ENCODE measurements at places on chromosomes 2 and 18.
A peak's percentile ranks its signal among the peaks of the same experiment; 100 is the strongest.

- DNase-seq, result peak; percentile 49
- H3K27me3 ChIP-seq, result peaks cover 15% of the 10 kb centered on the region
- no peak overlapping the region for H3K4me3 ChIP-seq
- H3K36me3 ChIP-seq, result no peaks in the 10 kb centered on the region
- no peaks in the 10 kb centered on the region for H3K4me1 ChIP-seq
These were observed 13.3 kb upstream of the PRELID3A start for GRCh38 chr18:12394428-12394827.

- H3K27me3 ChIP-seq, result no peaks in the 10 kb centered on the region
- H3K4me1 ChIP-seq, result peaks cover 3% of the 10 kb centered on the region
- H3K27ac ChIP-seq, result no peak overlapping the region
- no peak overlapping the region for H3K4me3 ChIP-seq
- peaks cover 55% of the 10 kb centered on the region for H3K36me3 ChIP-seq
These were observed 35.1 kb downstream of the ADI1 start for GRCh38 chr2:3483986-3484960.

DNA sequence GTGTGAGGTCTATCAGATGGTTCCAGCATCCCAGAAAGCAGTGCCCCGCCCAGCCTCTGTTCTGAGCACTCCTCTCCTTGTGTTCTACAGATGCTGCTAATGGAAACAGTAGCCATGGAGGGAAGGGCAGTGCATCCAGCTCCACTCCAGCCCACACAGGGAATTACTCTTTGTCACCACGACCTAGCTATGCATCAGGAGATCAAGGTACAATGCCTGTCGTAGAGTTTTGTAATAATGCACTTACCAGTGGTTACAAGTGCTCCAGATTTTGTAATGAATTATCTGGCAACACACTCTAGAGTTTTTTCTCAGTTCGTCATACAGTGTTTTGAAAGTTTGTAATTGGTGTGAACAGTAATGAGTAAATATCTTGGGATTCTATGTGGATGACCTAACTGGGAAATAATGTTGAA is 161.1 kb downstream of the ESCO1 start:
- H3K27ac ChIP-seq, result no peak overlapping the region
- H3K4me3 ChIP-seq, result no peak overlapping the region
- H3K27me3 ChIP-seq, result peaks cover 10% of the 10 kb centered on the region

GRCh38 chr2:105836840-105837692 is 92.4 kb downstream of the NCK2 start:
- H3K4me3 ChIP-seq, result peak overlapping the region; percentile 43
- H3K4me1 ChIP-seq, result peaks cover 92% of the 10 kb centered on the region
- H3K27ac ChIP-seq, result peak overlapping the region; percentile 92
- no peak for DNase-seq

- no peak overlapping the region for H3K4me3 ChIP-seq
- no peaks in the 10 kb centered on the region for H3K4me1 ChIP-seq
- peaks cover 2% of the 10 kb centered on the region for H3K27me3 ChIP-seq
- no peak overlapping the region for H3K27ac ChIP-seq
- DNase-seq, result no peak
These were observed 833.1 kb downstream of the BCL11A start for GRCh38 chr2:59720296-59720866.

DNA sequence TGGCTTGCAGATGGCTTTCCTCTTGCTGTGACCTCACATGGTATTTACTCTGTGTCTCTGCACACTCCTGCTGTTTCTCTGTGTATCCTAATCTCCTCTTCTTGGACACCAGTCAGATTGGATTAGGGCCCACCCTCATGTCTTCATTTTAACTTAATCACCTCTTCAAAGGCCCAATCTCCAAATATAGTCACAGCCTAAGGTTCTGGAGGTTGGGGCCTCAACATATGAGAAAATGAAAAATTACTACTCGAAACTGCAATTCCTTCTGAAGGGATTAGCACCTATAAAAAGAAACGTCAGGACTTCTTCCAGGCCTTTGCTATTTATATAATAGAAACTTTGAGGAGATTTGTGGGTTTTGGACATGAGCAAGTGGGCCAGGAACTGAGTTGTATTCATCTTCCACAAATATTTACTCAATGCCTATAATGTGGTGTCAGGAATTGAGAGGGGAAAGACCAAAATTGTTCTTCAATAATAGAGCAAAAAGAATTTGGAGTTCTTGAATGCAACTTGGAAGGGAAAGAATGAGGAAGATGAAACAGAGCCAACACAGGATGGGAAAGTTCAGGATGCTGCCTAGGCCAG is 270.0 kb upstream of the FN1 start:
- H3K36me3 ChIP-seq, result no peaks in the 10 kb centered on the region
- no peak overlapping the region for H3K4me3 ChIP-seq
- no peaks in the 10 kb centered on the region for H3K4me1 ChIP-seq
- no peak for DNase-seq
- no peak overlapping the region for H3K27ac ChIP-seq

GRCh38 chr2:46815121-46815802 is 100.3 kb downstream of the MCFD2 start:
- H3K36me3 ChIP-seq, result no peaks in the 10 kb centered on the region
- peaks cover 30% of the 10 kb centered on the region for H3K27me3 ChIP-seq
- DNase-seq, result no peak
- no peak overlapping the region for H3K4me3 ChIP-seq
- H3K4me1 ChIP-seq, result no peaks in the 10 kb centered on the region

DNA sequence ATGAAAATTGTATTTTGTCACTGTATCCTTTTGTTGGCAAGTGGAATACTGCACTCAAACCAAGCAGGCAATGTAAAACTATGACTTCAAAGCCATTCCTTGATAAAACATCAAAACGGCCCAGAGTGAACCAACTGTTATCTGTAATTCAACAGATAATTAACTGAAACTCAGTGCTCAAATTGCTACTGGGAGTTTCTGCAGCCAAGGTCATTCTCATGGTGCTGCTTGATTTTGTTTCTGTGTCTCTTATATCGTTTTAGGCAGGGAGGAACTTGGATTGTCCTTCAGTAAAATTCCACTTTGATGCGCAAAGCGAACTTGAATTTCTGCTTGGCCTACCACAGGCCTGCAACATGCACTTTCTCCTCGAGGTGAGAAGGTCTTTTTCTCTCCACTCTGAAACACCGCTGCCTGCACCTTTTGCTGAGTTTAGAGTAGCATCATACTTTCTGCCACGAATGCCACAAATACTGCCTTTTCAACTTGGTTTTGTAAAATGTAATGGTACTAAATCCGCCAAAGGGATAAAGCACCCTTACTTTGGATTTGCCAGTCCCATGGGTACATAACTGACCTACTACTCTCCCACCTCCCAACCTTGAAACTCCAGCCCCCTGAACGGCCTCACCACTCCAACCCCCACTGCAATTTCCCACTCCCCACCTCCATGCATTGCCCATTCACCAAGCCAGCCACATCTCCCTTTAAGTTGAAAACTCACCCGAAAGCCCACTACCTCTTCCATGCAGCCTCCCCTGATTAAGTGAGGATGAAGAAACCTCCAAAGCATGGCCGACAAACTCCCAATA is 204.7 kb downstream of the TGIF1 start:
- DNase-seq, result no peak
- H3K36me3 ChIP-seq, result peaks cover 2% of the 10 kb centered on the region
- H3K4me1 ChIP-seq, result peaks cover 34% of the 10 kb centered on the region
- no peak overlapping the region for H3K4me3 ChIP-seq

GRCh38 chr18:66874375-66874774 is 270.5 kb upstream of the CDH19 start:
- no peak overlapping the region for H3K27ac ChIP-seq
- H3K4me3 ChIP-seq, result no peak overlapping the region
- DNase-seq, result no peak

- H3K4me1 ChIP-seq, result no peaks in the 10 kb centered on the region
- H3K36me3 ChIP-seq, result peaks cover 6% of the 10 kb centered on the region
- DNase-seq, result no peak
- peaks cover 7% of the 10 kb centered on the region for H3K27me3 ChIP-seq
These were observed 18.4 kb upstream of the ZNF638 start for GRCh38 chr2:71313016-71313766.

GRCh38 chr2:154203206-154203605 is 331.5 kb downstream of the GALNT13 start:
- H3K27ac ChIP-seq, result no peak overlapping the region
- no peak for DNase-seq
- H3K4me1 ChIP-seq, result no peaks in the 10 kb centered on the region
- no peaks in the 10 kb centered on the region for H3K27me3 ChIP-seq
- no peaks in the 10 kb centered on the region for H3K36me3 ChIP-seq

DNA sequence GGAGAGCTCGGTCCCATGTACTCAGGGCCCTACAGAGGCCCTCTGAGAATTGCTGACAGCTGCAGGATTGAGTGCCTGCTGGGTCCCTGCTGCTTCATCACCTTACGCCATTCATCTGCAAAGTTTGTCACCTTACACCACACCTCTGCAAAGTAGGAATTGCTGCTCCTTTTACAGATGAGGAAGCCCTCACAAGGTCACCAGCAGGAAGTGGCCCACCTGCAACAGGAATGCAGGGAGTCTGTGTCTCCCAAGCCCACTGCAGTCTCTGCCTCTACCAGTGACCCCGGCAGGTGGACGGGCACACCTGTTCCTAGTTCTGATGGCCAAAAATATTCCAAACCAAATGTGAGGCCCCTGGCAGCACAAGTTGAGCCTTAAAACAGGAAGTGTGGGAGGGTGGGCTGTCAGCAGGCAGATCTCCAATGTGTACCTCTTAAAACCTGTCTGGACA is 441.4 kb downstream of the NBAS start:
- no peaks in the 10 kb centered on the region for H3K27me3 ChIP-seq
- DNase-seq, result no peak
- H3K27ac ChIP-seq, result no peak overlapping the region
- no peak overlapping the region for H3K4me3 ChIP-seq

GRCh38 chr18:60663060-60663989 is 290.8 kb upstream of the MC4R start:
- no peaks in the 10 kb centered on the region for H3K36me3 ChIP-seq
- H3K27ac ChIP-seq, result no peak overlapping the region
- DNase-seq, result no peak
- H3K4me1 ChIP-seq, result no peaks in the 10 kb centered on the region
- no peaks in the 10 kb centered on the region for H3K27me3 ChIP-seq
- no peak overlapping the region for H3K4me3 ChIP-seq

DNA sequence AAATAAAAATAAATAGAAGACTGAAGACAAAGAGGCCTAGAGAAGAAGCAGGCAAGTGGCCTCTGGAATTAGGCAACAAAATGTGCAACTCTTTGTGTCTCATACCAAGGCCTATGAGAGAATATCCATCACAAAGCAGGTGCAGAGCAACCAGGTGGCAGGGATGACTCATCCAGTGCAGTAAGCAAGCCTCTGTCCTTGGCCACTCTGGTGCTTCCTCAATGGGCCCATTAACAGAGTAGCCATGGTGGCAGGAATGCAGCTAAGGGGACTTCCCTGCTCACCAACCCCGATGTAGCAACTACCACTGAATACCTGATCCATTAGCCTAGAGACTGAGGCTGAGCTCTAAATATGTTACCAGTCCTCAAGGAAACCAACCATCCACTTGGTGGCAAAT is 11.0 kb upstream of the EPG5 start:
- DNase-seq, result no peak
- H3K36me3 ChIP-seq, result no peaks in the 10 kb centered on the region
- peaks cover 8% of the 10 kb centered on the region for H3K4me1 ChIP-seq
- H3K27me3 ChIP-seq, result no peaks in the 10 kb centered on the region
- no peak overlapping the region for H3K27ac ChIP-seq
- H3K4me3 ChIP-seq, result no peak overlapping the region

GRCh38 chr2:105929516-105929915 is 184.8 kb downstream of the NCK2 start:
- no peaks in the 10 kb centered on the region for H3K36me3 ChIP-seq
- DNase-seq, result peak; percentile 48
- H3K27ac ChIP-seq, result peak overlapping the region; percentile 74
- H3K27me3 ChIP-seq, result no peaks in the 10 kb centered on the region
- H3K4me1 ChIP-seq, result peaks cover 68% of the 10 kb centered on the region
- H3K4me3 ChIP-seq, result no peak overlapping the region

DNA sequence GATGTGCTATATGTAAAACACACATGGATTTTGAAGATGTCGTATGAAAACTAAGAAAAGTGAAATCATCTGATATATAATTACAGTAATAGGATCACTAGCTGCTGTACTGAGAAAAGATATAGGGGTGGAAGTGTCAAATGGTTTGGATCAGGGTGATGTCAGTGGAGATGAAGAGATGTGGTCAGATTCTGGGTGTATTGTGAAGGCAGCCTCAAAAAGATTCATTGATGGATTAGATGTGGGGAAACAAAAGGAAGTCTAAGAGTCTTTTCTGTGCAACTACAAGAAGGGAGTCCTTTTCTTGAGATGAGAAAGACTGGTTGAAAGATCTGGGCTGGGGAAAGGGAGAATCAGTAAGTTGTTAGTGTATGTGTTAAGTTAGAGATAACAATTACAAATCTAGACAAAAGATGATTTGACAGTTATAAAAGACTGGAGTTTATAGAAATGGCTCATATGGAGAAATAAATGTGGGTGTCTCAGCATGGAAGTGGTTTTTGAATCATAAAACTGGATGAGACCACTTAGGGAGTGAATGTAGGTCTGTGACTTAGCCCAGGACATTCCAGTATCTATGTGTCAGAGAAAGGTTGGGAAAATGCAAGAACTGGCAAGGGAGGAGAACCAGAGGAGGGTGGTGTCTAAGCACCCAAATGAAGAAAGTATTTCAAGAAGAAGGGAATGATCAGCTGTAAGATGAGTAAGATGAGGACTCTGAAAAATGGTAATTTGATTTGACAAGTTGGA is 347.4 kb downstream of the PARD3B start:
- H3K4me3 ChIP-seq, result no peak overlapping the region
- no peak for DNase-seq
- no peak overlapping the region for H3K27ac ChIP-seq

- peaks cover 3% of the 10 kb centered on the region for H3K4me1 ChIP-seq
- H3K27ac ChIP-seq, result no peak overlapping the region
- no peak for DNase-seq
These were observed 16.0 kb upstream of the RPE start for GRCh38 chr2:209986415-209986814.

DNA sequence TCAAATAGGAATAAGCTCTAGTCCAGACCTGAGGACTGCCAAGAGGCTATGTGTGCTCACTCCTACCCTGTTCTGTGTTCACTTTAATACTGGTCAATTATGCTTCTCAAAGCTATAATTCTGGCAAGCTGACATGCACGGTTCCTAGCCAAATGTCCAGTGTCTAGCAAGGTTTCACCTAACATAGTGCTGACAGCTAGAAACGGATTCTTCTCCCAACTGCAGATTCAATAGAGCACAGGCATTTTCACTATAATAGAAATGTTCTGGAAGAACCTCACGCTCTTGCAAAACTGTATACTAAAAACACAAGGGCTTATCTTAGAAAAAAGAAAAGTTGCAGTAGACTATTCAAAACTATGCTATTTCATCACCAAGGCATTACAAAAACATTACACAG is 45.1 kb downstream of the HDAC4 start:
- H3K4me3 ChIP-seq, result no peak overlapping the region
- H3K4me1 ChIP-seq, result peaks cover 9% of the 10 kb centered on the region
- peaks cover 54% of the 10 kb centered on the region for H3K36me3 ChIP-seq
- no peak for DNase-seq
- no peak overlapping the region for H3K27ac ChIP-seq

DNA sequence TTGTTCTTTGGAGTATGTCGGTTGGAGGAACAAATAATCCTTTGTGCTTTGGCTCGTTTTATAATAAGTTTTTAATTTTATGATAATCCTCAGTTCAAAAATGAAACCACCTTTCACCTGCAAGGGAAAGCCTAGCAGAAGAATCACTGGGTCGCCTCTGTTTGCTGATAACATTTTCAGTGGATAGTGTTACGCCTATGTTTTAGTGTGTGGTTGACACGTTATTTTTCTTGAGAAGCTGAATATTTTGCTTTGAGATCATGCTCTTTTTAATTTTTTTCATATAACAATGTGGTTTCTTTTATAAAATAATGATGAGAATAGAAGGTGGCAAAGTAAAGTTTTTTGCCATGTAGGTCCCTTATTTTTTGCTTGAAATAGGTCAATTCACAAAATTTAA is 172.7 kb upstream of the ZEB2 start:
- H3K27me3 ChIP-seq, result peaks cover 11% of the 10 kb centered on the region
- no peak overlapping the region for H3K4me3 ChIP-seq
- no peak overlapping the region for H3K27ac ChIP-seq
- H3K36me3 ChIP-seq, result no peaks in the 10 kb centered on the region
- no peaks in the 10 kb centered on the region for H3K4me1 ChIP-seq
- no peak for DNase-seq

Measured in activated T-cell treated with anti-CD3 and anti-CD28 coated beads, Interleukin-2, amount 50 U/mL, for 24 hours (primary cell).